Mesenteric fat pad (tissue), 1 donor: ENCODE measurements at places on chromosomes 13 and 19. TPM values are rescaled to one million over a fixed set of nuclear protein-coding genes. Genes with fewer than 3 reads are reported as not detected.

- no peak for DNase-seq
These were observed 133.2 kb downstream of the LMO7 start for GRCh38 chr13:75769141-75769905.

- DNase-seq = no peak
These were observed 97.6 kb upstream of the DACH1 start for GRCh38 chr13:71964491-71965100.

- DNase-seq = no peak
These were observed 2044.9 kb upstream of the PCDH20 start for GRCh38 chr13:63460462-63461090.

ZNF649 gene
- total RNA-seq = 7.7 TPM

- DNase-seq = no peak
These were observed 87.0 kb upstream of the TRPC4 start for GRCh38 chr13:37956536-37956935.

SERPINE3 gene
- total RNA-seq = not detected

DNA sequence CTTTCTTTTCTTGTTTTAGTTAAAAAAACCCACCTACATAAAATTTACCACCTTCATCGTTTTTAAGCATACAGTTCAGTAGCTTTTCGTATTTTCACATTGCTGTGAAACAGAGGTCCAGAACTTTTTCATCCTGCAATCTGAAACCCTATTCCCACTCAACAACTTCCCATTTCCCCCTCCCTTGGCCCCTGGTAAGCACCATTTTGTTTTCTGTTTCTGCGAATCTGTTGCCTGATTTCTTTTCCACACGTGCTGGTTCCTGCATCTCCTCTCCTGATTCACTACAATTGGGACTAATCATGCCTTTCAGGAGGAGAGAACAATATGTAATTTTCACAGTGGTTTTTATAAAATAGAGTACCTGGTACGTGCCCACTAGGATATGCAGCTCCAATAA, 149.2 kb upstream of the RNF113B start:
- DNase-seq = no peak

GRCh38 chr19:10219678-10220077, 11.5 kb downstream of the S1PR2 start:
- DNase-seq = no peak

DNA sequence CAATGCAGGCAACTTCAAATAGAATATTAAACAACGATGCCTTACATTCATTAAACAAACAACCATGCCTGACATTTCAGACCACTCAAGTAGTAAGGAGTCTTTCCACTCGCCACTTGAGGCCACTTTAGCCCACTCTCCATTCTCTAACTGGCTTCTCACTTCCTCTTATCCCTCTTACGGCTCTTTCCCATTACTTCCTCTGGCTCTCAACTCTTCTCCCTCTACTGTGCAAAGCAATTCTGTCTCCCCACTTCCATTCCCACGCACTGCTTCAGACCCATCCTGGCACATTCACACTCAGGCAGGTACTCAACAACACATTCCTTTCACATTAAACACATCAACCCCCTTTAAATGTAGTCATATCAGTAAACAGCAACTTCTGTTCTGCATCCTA, 229.8 kb upstream of the IPO5 start:
- no peak for DNase-seq

NRTN gene
- total RNA-seq = 0.42 TPM

DNA sequence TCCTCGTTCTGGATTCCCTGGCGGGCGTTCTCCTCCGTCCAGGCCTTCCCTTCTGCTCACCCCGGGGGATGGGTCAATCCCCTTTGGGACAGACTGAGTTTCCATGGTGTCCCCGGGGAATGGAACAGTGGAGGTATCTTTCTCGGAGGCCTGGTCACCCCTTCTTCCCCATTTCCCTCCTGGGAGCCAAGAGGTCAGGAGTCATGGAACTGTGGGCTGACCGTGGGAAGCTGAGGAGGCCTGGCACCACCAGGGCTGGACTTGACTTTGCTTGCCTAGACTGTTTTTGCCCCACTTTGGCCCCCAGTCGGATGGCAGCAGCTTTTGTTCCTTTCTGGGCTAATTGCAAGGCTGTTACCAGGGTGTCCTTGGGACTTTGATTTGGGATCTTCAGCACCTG, 2.0 kb downstream of the NACC1 start:
- DNase-seq = no peak

ACOD1 gene
- total RNA-seq = not detected

- no peak for DNase-seq
These were observed 5.0 kb downstream of the CBLC start for GRCh38 chr19:44782729-44783128.

DNA sequence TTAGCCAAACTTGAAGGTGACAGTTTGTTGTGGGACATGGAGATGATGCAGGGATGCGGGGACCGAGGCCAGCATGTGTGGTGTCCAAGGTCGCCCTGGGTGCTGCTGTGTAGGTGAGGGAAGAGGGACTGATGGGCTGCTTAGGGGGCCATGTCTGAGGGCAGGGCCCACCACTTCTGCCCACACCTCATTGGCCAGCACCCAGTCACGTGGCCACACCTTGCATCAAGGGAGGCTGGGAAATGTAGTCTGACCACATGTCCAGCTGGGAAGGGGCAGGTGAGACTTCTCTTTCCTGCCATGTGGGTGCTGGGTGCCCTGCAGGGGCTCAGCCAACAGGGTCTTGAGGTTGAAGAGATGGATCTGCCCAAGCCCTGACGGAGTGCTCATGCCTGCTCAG, 88.9 kb downstream of the KDM4B start:
- no peak for DNase-seq

- DNase-seq = no peak
These were observed 8.0 kb upstream of the CLASRP start for GRCh38 chr19:45030825-45031224.

TUBA3C gene
- total RNA-seq = not detected

DNA sequence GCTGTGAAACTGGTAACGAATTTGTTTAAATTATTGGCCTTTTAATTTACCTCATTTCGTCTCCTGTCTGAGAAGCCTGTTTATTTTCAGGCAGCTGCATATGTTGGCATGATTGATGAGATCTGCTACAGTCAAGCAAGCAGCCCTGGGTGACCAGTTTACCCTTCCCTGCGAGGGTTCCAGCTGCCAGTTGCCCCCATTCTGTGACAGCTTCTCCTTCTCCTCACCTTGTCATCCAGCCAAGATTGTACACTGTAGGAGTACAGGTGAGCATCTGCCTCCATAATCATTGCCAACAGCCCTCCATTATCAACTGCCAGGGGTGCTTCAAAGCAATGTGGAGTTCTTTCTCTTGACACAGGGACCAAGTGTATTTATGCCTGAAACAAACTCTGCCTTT, 1979.9 kb upstream of the PRR20A start:
- DNase-seq = no peak

DNA sequence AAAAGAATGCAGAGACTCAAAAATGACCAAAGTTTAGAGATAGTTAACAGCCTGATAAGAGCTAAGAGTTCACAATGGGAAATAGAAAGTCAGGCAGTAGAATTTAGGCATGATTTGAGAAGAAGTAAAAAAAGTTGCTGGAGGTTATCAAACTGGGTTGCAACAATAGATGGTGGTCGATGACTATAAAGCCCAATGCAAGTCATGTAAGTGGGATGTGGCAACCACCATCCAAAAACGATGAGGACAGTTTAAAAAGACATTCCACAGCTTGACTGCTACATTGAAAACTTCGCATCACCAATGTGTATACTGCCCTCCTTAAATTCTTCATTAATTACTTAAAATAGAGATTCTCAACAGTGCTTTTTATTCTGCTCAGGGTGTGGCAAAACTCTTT, 19.7 kb downstream of the ELF1 start:
- no peak for DNase-seq

LILRA2 gene
- 10.0 TPM for total RNA-seq

- DNase-seq = no peak
These were observed 56.4 kb upstream of the MBNL2 start for GRCh38 chr13:97165502-97166425.

DNA sequence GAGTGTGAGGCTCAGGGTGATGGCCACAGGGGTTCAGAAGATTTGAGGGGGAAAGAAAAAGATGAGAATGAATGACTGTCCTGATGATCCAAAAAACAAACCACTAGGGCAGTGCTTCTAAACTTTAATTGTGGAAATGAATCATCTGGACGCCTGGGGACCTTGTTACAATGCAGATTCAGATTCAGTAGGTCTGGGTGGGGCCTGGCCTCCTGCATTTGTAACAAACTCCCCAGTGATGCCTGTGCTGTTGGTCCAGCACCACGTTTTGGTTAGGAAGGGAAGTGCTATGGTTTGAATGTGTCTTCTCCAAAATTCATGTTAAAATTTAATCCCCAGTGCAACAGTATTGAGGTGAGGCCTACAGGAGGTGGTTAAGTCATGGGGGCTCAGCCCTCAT, 49.5 kb upstream of the KPNA3 start:
- no peak for DNase-seq
